ENCODE measurements at places on chromosomes 12 and 14.

GRCh38 chr12:96187956-96188355 lies 6.2 kb upstream of the ELK3 start:
- DNase-seq: no peak

GRCh38 chr14:34711796-34712712 lies 2.3 kb downstream of the CFL2 start:
- DNase-seq: no peak

- no peak for DNase-seq
Measured at GRCh38 chr12:109621211-109621694, 47.7 kb downstream of the MVK start.

- DNase-seq: no peak
Measured at GRCh38 chr12:73262788-73263381, 990.7 kb downstream of the TRHDE start.

GRCh38 chr12:58068706-58069105 lies 127.3 kb downstream of the ATP23 start:
- no peak for DNase-seq

GRCh38 chr12:6534945-6535696 lies 804 bp downstream of the GAPDH start:
- peak; percentile 91 for DNase-seq

GRCh38 chr14:58549105-58549757 lies 88.5 kb upstream of the DACT1 start:
- no peak for DNase-seq

DNA sequence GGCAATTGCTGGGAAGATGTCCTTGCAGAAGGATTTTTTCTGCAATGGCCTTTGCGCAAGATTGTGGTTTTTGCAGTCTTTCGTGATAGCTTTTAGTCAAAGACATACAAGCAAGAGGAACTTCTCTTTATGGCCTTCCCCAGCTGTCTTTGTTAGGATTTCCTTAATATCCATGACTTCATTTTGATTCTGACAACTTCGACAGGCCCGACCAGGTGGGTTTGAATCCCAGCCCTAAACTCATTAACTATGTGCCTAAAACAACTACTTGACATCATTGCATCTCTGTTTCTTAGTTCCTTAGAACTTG lies 13.3 kb upstream of the VRK1 start:
- no peak for DNase-seq

DNA sequence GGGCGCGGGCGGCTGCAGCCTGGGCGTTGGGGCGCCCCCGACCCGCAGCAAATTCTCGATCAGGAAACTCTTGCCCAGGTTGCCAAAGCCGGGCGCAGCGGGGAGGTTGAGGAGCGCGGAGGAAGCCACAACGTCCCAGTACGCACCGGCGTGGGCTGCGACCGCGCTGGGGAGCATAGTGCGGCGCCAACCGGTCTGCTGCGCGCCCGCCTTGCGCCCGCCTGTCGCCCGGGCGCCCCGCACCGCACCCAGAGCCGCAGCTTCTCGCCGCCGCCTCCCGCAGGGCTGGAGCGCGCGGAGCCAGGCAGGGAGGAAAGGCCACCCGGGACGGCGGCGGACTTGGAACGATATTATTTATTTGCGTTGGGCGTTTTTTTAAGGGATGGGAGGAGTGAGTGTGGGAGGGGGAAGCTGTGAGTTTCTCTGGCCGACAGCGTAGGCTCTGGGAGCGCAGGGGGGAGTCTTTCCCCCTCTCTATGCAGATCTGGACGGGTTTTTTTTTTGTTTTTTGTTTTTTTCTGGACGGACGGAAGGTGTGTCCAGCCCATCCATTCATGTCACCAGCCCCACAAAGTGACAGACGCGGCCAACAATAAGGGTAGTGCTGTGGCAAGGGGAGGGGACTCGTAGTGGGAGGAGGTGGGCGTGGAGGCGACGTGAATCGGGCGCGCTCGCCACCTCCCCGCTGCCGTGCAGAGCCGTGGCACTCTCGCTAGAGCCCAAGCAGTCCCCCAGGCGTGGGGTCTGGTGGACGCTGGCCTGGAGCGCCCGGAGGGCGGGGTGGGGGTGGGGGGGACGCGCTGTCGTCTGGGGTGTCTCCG lies at the start of gene DBX2:
TSS of gene DBX2 (minus strand) at position 349 of the 821 bp plus-strand sequence. CDS start at position 177, 172 bp downstream.
- DNase-seq: no peak

DNA sequence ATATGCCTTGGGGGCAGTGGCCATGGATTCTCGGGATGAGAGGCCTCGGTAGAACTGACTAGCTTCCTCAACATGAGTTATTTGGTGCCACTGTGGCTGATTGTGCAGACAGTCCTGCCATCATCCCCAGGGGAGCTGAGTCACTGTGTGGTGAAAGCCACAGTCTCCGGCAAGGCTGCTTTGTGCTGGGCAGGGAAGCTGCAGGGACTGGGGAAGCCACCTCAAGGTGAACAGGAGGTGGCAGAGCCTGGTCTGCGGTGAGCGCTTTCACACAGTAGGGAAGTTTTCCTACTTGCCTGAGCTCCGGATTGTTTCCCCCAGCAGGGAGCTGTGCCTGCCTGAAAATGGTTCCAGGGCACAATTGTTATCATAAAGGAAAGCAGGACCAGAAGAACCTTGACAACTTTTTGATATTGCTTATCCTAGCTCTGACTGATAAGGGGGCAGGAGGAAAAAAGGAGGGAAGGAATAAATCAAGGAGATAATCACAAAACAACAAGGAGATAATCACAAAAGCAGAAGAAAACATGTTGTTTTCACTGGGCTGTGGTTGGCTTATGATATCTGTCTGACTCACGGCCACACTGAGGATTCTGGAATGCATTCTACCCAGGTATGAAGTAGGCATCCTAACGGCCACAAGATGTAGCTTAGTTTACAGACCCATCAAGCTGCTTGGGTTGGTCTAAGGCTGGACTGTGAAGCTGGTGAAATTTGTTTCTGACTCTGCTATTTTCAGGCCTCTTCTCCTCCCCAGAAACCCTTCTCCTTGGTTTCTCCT lies 32.2 kb upstream of the GNG2 start:
- DNase-seq: no peak

DNA sequence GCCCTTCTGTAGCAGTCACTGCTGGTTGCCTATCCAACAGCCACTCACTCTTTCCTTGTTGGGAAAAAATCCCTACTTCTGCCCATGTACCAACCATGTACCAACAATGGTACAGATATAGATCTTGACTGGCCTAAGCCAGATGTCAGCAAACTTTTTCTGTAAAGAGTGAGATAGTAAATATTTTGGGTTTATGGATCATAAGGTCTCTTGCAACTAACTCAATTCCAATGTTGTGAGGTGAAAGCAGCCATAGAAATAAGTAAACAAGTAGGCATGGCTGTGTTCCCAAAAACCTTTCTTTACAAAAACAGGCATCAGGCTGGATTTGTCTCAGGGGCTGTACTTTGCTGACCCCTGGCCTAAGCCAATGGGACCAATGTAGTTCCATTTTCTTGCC lies 73.5 kb downstream of the ARMH4 start:
- DNase-seq: no peak

DNA sequence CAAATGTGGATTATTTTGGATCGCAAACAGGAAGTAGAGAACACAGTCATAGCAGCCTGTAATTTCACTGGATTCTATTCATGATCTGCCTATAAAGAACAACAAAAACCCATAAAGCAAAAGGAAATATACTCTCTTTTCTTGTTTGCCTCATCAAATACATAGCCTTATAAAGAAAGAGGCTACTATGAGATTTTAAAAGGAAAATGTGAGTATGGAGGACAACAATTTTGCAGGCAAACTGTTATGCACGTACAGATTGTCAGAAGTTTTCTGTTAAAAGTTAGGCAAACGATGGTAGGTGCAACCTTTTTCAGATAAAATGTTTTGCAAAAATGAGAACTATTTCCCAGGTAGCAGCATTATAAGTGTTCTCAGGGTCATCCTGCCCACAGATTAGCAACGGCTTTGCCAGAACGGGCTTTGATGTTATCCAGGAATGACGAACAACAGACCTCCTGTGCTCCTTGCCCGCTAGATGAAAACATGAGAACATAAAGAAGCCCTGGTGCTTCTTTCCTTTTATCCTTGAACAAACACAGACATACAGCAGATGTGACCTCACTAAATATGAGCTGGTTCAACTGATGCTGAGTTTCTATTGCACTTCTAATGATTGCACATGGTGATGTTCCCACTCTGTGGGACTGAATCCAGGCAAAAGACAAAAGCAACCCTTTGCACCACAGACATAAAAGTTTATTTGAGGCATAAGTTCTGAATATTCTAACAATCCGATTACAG lies 88.1 kb downstream of the ITPR2 start:
- DNase-seq: no peak

DNA sequence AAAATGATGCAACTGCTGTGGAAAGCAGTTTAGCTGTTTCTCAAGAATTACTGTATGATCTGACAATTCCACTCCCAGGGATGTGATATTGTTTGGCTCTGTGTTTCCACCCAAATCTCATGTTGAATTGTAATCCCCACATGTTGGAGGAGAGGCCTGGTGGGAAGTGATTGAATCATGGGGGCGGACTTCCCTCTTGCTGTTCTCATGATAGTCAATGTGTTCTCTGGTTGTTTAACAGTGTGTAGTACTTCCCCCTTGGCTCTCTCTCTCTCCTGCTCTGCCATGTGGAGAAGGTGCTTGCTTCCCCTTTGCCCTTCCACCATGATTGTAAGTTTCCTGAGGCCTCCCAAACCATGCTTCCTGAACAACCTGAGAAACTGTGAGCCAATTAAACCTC lies 93.4 kb upstream of the CPM start:
- DNase-seq: no peak
